ENCODE measurements at places on chromosomes 2 and 18. TPM values are rescaled to one million over a fixed set of nuclear protein-coding genes. Genes with fewer than 3 reads are reported as not detected.

The ZAP70 gene
- total RNA-seq: 191 TPM

DNA sequence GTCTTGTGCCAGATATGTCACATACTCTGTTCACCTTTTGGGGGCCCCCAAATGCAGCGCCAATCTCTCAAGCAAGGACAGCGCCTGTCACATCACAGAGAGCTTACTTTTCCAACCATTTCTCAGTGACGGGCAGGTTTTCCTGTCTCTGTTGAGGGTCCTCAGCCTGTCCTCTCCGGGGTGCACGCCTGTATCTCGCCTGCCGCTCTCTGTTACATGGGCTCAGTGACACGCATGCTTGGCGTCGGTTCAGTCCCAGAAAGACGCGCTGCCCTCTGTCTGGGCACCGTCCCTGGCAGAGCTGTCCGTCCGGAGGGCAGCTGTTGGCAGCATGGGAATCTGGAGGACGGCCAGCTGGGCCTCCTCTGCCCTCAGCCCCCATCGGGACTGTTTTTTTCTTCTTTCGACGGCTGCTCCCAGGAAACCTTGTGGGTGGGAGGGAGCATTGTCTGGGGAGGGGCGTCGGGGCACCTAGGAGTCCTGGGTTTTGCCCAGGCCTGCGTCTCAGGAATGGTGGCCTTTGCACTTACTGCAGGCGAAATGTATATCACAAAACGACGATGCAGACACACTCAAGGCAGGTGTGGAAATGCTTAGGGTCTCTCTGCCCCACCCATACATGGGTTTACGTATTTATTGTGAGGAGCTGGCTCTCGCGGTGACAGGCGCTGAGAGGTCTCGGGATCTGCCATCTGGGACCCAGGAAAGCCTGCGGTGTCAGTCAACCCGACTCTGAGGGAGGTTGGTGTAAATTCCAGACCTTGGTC, 30.9 kb downstream of the RTP5 start:
- DNase-seq: no peak

- DNase-seq: no peak
Observed at GRCh38 chr2:220499225-220499624, 871.8 kb downstream of the SLC4A3 start.

DNA sequence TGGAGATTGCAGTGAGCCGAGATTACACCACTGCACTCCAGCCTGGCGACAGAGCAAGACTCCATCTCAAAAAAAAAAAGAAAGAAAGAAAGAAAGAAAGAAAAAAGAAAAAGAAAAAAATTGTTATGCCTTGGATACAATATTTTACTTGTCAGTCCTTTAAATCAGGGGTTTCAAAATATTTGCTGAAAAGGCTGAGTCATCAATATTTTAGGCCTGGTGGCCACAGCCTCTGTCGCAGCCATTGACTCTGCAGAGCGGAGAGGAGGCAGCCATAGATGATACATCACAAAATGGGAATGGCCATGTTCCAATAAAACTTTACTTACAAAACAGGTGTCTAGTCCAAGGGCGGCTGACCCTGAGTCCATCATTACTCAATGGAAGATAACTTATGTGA, 314.8 kb upstream of the SALL3 start:
- DNase-seq: no peak

- DNase-seq: peak; percentile 25
Observed at GRCh38 chr2:235694721-235695601, 201.1 kb downstream of the AGAP1 start.

The ITGB6 gene
- not detected for total RNA-seq

- no peak for DNase-seq
Observed at GRCh38 chr18:42559069-42559690, 556.3 kb downstream of the RIT2 start.

Data from natural killer cell treated with Interleukin-12 subunit alpha and Interleukin-12 subunit beta and Interleukin-15 and Interleukin-18, amount 100 ng/mL, for 72 hours (primary cell).